ENCODE measurements at places on chromosomes 4 and X.

DNA sequence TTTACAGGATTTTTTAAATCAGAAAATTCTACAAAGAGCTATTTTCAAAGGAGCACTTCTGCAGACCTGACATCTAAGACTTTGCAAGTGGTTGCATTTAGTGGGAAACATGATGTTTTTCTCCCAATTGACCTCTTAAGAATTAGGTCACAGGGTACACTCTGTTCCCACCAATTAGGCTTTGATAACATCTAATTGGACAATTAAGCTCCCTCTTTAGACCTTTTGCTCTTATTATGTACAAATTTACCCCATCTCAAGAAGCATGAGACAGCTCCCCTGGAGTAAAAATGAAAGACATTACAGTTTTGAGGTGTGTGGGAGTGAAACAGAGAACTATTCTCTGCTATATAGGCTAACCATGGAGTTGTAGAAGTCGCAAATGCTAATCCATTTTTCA lies 31.8 kb upstream of the AGA start:
- no peak for DNase-seq

DNA sequence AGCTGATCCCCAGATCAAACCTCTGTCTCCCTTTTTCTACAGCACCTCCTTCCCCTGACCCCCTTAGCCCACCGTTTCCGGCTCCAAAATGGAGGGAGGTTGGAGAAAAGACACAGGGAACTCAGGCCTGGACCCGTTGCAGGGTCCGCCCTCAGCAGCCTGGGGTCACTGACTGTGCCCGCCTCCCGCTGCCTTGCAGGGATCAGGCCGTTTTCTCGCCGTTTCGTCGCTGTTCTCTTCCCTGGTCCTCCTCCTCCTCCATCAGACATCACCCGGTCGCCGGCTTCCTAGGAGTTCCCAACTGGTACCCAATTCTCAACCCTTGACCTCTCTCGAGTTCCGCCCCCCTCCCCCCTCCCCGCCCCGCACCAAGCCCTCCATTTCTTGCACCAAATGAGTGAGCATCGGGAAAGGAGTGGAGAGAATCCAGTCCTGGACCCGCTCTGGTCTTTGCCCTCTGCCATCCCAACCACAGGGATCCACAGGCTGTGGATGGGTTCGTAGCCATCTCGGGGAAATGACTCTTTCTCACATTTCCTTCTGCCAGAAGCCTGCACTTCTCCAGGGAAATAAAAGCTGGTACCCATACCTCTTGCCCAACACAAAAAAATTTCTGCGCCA lies 493 bp downstream of the TCEAL5 start:
- no peak for DNase-seq

- DNase-seq = peak; percentile 79
These were observed 60.8 kb upstream of the CBR4 start for GRCh38 chr4:169070895-169071218.

- DNase-seq = peak; percentile 5
These were observed at the start of gene SRPX for GRCh38 chrX:38220415-38221390. SRPX (minus strand) TSS chrX:38220871; CDS start chrX:38220792, 79 bp downstream.

GRCh38 chrX:8688776-8689175 lies 43.2 kb downstream of the ANOS1 start:
- DNase-seq = peak; percentile 42

DNA sequence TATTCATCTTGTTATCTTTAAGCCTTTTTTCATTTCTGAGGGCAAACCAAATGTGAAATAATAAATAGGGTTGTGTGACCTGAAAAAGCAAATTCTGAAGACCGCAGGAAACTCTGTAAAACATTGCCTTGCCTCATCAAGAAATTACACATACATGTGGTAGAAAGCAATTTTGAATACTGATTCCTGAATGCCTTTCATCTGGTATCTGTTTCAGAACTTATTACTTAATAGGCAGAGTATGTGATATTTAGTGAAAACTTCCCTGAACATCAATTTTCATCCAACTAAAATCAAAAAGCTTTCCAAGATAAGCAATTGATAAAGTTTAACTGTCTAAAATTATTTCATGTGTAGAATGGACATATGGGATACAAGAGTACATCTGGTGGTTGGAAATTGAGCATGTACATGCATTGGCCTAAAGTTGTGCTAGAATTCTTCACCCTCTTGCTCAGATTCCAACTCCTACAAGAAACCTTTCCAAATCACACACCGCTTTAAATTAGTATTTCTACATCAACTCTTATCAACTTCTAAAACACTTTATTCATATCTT lies 606.0 kb upstream of the LCORL start:
- DNase-seq = no peak

DNA sequence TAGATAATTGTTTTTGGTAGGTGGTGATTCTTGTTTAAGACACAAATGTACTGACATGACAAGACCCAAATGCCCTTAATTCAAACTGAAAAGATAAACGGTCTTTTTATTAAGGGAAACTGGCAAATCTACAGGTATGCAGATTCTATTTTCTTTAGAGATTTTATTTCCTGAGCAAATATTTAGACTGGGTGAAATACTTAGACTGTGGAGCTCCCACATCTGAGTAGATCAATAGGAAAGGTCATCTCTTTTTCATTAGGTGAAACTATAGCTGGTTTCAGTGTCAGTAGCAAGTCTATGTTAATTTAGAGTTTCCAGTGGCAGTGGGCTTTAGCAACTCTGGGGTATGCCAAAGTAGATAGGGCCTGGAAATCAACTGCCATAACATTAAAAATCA lies 446.7 kb downstream of the FSTL5 start:
- DNase-seq = no peak

GRCh38 chr4:3896441-3896840 lies 130.3 kb downstream of the ADRA2C start:
- no peak for DNase-seq

- no peak for DNase-seq
These were observed 456.3 kb downstream of the PDGFC start for GRCh38 chr4:156515295-156515694.

All from kidney tubule cell (primary cell).